ENCODE measurements at places on chromosomes 2 and 18. TPM values are rescaled to one million over a fixed set of nuclear protein-coding genes. Genes with fewer than 3 reads are reported as not detected.

C2orf78 gene
- total RNA-seq: not detected

CDH7 gene
- total RNA-seq: not detected

MERTK gene
- total RNA-seq: 5.4 TPM

- no peak for ATAC-seq
Observed at GRCh38 chr2:10380048-10380926, 67.8 kb downstream of the ODC1 start.

DNA sequence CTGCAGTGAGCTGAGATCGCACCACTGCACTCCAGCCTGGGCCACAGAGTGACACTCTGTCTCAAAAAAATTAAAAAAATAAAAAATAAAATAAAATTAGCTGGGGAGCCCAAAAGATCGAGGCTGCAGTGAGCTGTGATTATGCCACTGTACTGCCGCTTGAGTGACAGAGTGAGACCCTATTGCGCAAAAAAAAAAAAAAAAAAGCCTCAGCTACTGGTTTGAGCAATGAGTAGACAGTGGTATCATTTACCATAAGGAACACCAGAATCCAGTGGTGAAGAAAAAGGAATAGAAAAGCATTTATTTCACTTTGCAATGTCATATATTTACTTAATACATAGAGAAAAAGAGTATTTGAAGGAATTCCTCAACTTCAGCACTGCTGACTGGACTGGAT lies 3.0 kb downstream of the SAP130 start:
- ATAC-seq: no peak

DNA sequence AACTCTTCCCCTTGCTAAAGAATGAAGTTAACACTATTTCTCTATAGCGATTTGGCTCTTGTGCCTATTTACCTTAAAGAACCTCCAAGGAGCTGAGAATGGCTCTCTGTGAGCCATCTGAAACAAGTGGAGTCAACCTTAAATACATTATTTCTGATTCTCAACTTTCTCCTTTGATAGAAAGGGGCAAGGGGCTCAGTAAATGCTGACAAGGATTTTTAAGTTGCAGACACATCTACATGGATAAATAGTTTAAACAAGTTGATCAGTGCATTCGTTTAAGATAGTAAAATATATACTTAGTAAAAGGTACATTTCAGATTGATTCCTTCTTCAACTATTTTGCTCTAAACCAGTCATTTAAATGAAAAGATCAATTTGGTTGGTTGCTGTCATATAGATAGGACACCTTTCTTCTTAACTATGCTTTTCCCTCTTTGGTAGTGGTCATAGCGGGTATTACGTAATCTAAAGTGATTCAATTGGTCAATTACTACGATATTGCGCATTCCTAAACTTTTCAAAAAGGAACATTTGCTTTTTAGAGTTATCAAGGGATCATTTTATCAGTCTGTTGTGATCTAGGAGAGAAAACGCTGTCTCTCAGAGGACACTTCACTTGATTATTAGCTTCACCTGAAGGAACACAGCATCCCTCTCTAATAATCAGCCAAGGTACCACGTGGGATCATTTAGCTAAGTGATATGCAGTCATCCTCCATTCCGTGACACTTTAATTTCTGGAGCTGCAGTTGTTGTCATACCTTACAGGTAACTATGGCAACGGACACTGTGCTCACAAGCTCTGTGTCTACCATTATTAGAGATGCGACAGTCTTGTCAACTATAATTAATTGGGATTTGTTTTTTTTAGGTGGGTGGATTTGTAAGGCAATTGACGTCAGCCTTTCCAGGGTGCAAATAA lies 50.9 kb upstream of the KCNE4 start:
- no peak for ATAC-seq

DNA sequence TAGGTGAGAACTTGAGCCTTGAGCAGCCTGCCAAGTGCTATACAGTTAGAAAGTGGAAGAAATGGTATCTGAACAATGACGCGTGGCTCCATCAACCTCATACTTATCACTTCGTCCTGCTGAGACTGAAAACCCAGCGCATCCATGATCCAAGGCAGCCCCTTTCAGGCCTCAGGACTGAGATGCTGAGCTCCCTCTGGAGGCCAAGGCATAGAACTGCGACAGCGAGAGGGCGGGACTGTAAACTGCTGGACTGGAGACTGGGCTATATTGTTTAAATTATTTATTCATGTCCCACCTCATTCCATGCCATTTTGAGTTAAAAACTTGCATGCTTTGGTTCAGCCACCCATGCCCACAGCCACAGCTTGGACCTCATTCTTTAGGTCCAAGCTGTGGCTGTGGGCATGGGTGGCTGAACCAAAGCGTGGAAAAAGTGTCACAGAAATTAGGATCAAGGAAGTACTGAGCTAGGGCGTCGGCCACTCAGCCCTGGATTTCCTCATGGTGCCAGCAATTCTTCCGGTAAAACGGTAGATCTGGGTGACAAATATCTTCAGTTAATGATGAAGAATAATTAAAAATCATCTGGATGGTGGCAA lies 195.5 kb downstream of the L3MBTL4 start:
- peak; percentile 30 for ATAC-seq
